Brain (organoid and tissue), 16 donors: ENCODE measurements at places on chromosomes 6 and 20.
A peak's percentile ranks its signal among the peaks of the same experiment; 100 is the strongest.

DNA sequence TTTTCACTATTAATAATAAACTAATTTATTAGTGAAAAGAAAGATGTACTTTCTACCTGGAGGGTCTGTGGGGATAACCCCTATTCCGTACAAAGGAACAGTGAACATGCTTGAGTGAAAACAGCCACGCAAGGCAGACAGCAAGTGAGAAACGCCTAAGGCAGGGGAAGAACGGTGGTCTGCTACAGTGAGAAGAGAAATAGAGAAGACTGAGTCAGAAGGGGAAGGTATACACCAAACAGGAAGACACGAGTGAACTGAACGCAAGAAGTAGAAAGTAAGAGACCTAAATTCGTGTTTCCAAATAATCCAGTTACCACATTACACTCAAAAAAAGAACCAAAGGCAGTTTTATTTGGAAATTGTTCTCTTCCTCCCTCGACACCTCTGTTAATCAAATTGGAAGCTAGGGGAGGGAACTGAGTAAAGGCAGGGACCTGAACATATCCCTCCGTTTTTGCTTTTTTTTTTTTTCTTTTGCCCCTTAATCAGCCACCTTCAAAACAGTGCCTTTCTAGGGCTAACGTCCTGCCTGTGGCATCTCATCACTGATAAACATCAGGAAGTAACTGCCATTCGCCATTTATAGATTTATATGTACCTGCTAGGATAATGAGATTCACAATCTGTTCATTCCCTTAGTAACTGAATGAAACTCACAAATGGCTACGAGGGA is 48.9 kb downstream of the ATXN1 start:
- DNase-seq = no peak

DNA sequence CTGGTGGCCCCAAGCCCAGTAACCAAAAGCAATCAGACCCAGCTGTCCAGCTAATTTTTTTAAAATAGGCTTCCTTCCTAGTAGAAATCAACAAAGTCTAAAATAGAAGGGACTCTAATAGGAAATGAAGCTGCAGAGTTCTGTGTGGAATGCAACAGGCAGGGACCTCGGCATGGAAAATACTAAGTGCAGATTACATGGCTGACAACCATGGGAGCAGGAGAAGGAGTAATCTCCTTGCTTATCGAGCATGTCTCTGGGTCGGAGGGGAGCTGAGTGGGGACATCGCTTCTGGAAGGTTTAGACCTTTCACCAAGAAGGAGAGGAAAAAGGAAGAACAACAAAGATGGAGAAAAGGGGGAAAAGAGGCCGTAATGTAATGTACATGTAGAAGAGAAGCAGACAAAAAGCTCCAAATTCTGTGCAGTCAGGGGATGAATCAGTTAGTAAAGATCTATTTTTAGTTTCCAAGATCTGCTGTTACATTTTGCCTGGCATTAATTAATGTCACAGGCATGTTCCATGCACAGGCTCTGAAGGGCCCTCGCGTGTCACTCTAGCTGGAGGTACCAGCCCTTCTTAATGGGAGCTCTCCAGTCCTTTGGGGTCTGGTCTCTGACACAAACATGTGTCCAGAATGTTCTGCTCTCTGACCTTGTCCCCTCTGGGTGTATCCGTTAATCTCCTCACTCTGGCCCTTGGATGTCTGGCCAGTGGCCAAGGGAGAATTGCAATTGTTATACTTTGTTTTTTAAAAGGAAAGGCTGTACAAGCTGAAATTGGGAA is 16.6 kb upstream of the ZNF831 start:
- peak; percentile 67 for DNase-seq

DNA sequence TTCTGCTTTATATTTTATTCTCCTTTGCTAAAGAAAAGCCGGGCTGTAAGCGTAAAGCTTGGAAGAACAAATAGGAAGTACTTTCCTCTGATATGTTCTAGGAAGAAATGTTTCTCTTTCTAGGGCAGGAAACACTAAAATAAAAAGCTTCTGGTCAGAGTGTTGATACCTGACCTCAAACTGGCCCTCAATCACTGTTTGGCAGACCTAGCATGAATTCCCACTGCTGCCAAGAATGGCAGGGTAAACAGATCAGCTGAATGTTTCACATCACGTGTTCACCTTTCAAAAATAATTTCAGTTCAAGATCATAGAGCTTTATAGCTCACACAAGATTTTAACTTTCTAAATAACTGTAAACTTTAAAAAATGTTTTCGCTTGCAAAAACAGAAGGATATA is 2.9 kb downstream of the MPC1 start:
- DNase-seq = no peak

DNA sequence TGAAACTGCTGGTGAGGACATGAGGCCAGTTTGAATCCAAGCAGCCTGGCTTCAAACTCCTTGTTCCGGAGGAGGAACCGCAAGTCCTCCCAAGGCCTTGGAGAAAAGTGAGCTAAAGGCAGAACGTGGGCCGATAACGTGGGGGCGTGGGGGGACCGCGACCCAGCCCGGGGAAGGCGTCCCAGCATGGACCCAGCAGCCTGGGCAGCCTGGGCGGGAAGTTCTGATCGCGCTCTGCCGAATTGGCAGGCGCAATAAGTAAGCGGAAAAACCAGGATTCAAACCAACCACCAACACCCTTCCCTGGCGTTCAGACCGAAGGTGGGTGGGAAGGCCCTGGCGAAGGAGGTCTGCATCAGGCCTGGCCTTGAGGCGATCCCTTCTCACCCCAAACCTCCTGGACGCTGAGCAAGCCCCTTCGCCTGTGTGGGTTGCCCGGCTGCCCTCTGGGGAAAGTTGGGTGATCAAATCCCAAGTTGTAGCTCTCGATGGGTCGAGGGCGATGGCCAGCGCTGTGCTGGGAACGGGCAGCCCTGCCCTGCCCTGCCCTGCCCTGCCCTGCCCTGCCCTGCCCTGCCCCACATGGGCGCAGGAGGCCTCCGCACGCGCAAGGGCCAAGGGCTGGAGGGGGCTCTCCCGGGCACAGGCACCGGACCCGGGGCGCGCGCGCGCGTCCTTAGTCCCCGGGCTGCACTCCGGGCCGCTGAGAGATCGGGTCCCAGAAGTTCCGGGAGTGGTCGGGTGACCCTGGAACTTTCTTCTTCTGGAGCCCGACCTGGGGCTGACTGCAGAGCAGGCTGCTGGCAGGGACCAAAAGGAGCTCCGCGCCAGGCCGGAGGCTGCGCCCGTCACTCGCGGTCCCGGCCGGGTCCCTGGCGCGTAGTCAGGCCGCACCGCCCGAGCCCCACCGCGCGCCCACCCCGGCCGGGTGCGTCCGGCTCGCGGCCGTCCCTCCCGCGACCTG is 637 bp upstream of the SLC22A3 start:
- no peak for DNase-seq

DNA sequence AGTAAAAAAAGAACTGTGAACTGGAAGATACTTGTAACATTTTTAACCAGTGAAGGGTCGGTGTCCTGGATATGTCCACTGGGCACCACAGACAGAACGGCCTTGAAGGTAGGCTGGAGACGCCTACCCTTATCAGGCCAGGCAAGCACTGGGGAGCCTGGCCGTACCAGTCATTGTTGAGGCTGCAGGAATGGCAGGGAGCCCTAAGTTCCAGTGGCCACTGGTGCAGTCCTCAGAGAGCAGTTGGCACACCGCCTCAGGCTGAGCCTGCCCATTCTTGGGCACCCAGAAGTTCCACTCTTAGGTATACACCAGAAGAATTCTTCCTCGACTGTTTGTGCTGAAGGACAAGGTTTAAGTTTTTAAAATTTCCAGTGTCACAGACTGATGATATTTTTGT is 20.5 kb downstream of the DNAJC5 start:
- no peak for DNase-seq

- DNase-seq = no peak
Observed at GRCh38 chr20:43878776-43879175, 35.9 kb upstream of the TOX2 start.

GRCh38 chr20:15155848-15156401 is 818.5 kb upstream of the FLRT3 start:
- no peak for DNase-seq

DNA sequence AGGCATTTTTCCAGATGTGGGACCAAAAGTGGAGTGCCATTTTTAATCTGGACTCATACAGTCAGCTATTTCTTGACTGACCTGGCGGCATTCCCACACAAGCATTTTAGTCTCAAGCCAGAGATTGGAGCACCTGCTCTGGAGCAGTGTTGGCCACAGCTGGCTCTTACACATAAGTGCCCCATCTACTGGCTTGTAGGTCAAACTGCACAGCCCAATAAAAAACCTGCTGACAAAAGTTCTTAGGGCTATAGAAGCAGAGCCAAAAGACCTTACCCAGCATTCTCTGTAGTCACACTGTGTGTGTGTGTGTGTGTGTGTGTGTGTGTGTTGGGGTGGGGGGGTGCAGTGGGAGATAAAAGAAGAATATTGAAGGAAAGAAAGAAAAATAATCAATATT is 38.6 kb upstream of the SENP6 start:
- no peak for DNase-seq

DNA sequence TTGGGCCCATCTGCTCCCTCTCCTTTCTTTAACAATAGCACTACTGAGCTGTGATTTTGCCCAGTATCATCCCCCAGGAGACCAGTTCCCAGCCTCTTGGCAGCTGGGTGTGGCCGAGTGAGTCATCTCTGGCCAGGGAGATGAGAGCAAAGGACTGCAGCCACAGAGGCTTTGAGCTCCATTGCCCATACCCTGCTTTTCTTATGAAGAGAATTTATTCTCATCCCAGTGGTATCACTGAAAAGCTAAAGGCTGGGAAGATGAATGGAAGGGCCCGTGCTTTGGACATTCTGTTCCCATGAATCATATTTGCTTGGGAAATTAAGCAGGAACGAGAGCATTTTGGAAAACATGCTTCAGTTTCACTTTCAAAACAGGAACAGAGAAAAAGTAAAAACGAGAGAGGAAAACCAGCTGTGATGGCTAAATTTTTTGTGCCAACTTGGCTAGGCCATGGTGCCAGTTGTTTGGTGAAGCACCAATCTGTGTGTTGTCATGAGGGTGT is 14.9 kb downstream of the CST3 start:
- DNase-seq = peak; percentile 26

GRCh38 chr20:39699166-39699725 is 737.1 kb downstream of the DHX35 start:
- no peak for DNase-seq

DNA sequence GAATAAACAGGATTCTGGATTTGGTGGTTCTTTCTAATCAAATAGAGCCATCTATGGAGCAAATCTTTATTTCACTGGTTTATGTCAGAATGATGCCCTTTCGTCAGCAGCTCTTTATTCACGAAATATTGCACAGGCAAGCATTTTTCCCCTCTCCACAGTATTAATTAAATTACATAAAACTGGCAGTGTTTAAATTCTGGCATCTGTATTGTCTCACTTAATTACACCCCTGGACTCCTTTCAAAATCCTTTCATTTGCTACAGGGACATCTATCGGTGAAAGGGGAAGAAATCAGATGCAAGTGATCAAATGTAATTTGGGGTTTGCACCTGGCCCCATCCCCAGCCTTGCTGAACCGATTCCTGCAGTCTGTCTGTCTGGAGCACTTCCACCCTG is 801.9 kb downstream of the QKI start:
- peak; percentile 63 for DNase-seq

- no peak for DNase-seq
Observed at GRCh38 chr6:55898342-55898741, 23.0 kb upstream of the BMP5 start.

DNA sequence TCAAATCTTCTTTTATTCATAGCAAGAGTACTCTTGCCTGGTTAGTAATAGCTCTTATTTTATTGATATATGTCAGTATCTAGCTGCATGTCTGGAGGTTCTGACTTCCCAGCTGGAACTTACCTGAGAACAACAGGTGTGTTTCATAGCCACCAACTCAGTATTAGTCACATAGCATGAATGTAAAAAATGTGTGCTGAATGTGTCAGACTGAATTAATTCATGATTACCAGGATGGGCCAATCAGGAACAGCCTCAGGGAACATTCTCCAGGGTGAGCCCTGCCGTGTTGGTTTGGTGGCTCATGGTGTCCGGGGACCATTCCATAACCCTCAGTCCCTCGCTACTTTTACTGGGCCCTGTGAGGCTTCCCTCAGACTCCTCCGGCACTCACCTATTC is 99.7 kb downstream of the TULP4 start:
- DNase-seq = no peak

GRCh38 chr6:133339543-133340384 is 98.6 kb downstream of the EYA4 start:
- DNase-seq = no peak

GRCh38 chr6:168225471-168225911 is 94.1 kb downstream of the DACT2 start:
- DNase-seq = peak; percentile 52

- no peak for DNase-seq
Observed at GRCh38 chr6:15309611-15310283, 63.9 kb downstream of the JARID2 start.

DNA sequence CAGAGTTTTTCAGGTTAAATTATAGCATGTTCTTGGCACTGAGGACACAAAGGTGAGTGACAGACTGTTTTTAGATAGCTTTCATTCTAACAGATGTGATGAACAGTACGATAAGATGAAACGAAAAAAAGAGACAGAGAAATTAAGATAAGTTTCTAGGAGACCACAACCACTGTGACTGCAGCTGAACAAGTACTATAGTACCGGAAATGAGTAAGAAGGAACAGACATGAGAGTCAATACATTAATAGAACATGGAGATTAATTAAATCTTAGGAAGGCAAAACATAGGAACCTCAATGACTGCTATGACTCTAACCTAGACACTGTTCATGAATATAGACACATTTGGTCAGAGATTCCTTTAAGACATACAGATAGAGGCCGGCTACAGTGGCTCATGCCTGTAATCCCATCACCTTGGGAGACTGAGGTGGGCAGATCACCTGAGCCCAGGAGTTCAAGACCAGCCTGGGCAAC is 40.2 kb downstream of the HBS1L start:
- DNase-seq = no peak

DNA sequence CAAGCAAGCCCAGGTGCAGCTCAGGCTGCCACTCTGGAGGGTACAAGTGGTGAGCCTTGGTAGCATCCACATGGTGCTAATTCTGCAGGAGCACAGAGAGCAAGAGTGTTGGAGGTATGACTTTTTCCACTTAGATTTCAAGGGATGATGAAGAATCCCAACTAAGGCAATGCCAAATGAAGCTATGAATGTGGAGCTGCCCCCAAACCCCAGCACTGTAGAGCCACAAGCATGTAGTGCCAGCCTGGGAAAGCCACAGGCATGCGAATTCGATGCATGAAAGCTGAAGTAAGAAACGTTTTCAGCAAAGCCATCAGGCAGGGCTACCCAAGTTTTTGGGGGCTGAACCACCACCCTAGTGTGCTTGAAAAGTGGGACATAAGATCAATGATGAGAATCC is 251.1 kb downstream of the HAO1 start:
- no peak for DNase-seq

DNA sequence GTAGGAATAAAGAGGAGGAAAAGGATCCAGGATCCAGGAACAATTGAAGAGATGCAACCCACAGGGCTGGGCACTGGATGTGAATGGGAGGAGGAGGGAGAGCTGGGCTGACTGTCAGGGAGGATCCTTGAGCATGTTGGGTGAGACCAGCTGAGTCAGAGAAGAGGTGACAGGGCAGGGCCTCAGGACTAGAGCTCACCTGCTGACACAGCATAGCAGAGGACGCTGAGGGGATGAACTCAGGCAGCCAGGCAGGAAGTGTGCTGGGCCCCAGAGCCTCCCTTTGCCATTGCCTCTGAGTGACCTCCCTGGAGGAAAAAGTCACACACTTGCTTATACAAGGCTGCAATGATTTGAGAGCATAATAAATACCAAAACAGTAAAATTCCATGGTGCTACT is 72.3 kb downstream of the ZNF133 start:
- DNase-seq = no peak
